Esophagus squamous epithelium (tissue), 5 donors: ENCODE measurements at places on chromosomes 16 and 17. TPM values are rescaled to one million over a fixed set of nuclear protein-coding genes. Genes with fewer than 3 reads are reported as not detected.

- H3K4me3 ChIP-seq, result no peak overlapping the region
- H3K27me3 ChIP-seq, result no peaks in the 10 kb centered on the region
- H3K4me1 ChIP-seq, result peaks cover 19% of the 10 kb centered on the region
- no peaks in the 10 kb centered on the region for H3K36me3 ChIP-seq
- H3K27ac ChIP-seq, result no peak overlapping the region
Measured at GRCh38 chr17:61477204-61477834, 25.1 kb downstream of the TBX4 start.

Gene MYH8
- total RNA-seq, result not detected

- DNase-seq, result no peak
- H3K36me3 ChIP-seq, result no peaks in the 10 kb centered on the region
- no peak overlapping the region for H3K27ac ChIP-seq
- no peaks in the 10 kb centered on the region for H3K4me1 ChIP-seq
- H3K27me3 ChIP-seq, result no peaks in the 10 kb centered on the region
- H3K4me3 ChIP-seq, result no peak overlapping the region
Measured at GRCh38 chr16:50731130-50731988, 10.5 kb upstream of the CYLD start.

Gene NPIPA1
- 88.7 TPM for total RNA-seq

DNA sequence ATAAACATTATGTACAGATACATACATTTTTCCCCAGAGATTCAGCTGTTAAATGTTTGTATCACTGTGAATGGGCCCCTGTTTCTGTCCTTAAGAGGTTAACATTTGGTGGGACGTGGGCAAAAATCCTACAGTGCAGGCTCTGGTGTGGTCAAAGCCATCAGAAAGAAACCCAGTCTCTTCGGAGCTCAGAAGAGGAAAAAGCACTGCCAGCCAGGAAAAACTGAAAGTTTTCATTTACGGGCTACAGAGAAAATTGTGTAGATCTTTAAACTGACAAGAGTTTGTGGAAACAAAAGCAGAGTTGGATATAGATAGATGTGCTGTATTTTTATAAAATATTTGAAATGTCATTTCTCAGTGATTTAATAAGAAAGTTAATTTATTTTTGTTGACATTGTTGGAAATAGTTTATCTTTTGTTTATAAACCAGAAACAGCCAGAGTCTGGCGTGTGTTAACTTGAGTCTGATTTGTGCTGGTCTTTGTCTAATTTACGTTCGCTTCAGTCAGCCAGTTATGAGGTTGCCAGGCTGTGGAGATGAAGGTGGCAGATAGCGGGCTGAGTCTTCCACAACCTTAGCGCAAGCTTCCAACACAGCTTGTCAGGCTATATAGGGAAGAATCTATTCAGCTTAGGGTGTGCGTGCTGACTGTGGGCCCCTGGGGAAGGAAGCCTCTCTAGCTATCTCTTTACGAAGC lies 9.5 kb upstream of the TEKT3 start:
- no peaks in the 10 kb centered on the region for H3K36me3 ChIP-seq
- no peak overlapping the region for H3K4me3 ChIP-seq
- no peak for DNase-seq

DNA sequence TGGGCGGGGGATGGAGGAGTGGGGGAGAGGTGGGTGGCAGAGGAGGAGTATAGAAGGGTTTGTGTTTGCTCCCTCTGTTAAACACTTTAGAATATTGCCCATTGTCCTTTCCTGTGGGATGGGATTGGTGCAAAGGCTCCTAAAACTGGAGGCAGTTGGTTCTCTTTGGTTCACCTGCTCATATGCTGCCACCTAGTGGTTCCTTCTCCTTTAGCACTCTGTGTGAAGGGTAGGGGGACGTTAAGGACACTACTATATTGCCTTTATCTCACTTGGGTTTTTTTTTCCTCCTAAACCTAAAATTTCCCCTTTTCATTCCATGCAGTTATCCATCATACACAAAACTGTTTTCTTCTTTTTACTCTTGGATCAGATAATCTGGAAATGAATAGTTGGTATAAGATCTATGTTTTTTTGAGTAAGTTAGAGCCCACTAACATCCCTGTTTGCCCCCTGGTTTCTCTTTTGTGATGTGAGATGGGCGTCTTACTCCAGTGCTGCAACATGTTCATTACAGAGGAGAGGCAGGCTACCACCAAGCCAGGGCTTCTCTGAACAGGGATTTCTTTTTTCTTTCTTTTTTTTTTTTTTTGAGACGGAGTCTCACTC lies 23.8 kb downstream of the SNX11 start:
- H3K27ac ChIP-seq, result no peak overlapping the region
- H3K4me3 ChIP-seq, result no peak overlapping the region
- peaks cover 3% of the 10 kb centered on the region for H3K4me1 ChIP-seq
- no peaks in the 10 kb centered on the region for H3K27me3 ChIP-seq
